ENCODE measurements at places on chromosomes 6 and 20. TPM values are rescaled to one million over a fixed set of nuclear protein-coding genes. Genes with fewer than 3 reads are reported as not detected.

The COL9A3 gene
- 3.6 TPM for total RNA-seq

The MACROD2 gene
- total RNA-seq, result 7.5 TPM

The NAPB gene
- total RNA-seq, result 12.4 TPM

The MCHR2 gene
- total RNA-seq, result not detected

The RAB44 gene
- 0.75 TPM for total RNA-seq

- DNase-seq, result no peak
These were observed 38.2 kb downstream of the ZNF341 start for GRCh38 chr20:33770005-33770404.

DNA sequence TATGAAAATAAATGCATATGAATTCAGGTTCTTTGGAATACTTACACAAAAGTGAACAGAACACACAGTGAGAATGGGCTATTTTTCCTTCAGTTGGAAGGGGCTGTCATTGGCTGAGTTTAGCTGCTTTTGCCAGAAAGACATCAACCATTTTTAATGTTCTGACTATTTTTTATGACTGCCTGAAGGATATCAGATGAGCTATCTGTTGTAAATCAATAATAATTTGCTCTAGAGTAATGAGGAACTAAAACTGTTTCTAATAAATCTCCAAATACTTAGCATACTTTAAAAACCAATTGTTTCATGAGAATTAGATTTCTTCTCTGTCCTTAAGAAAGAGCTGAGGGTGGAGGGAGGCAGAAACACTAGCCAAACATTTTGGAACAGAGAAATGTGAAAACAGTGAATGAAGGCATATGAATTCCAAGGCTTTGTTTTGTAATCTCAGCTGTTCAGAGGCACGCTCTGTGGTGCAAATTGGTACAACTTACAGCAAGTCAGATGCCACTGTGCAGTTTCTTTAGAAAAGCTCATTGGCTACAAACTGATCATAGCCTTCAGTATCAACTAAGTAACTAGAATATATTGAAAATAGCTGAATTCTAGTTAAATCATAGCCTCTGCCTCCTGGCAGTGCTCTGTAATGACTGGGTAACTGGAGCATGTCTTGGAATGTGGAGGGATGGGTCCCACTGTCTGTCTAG, 228.9 kb upstream of the JAG1 start:
- DNase-seq, result no peak

- no peak for DNase-seq
These were observed 76.6 kb upstream of the PROKR2 start for GRCh38 chr20:5393218-5393870.

DNA sequence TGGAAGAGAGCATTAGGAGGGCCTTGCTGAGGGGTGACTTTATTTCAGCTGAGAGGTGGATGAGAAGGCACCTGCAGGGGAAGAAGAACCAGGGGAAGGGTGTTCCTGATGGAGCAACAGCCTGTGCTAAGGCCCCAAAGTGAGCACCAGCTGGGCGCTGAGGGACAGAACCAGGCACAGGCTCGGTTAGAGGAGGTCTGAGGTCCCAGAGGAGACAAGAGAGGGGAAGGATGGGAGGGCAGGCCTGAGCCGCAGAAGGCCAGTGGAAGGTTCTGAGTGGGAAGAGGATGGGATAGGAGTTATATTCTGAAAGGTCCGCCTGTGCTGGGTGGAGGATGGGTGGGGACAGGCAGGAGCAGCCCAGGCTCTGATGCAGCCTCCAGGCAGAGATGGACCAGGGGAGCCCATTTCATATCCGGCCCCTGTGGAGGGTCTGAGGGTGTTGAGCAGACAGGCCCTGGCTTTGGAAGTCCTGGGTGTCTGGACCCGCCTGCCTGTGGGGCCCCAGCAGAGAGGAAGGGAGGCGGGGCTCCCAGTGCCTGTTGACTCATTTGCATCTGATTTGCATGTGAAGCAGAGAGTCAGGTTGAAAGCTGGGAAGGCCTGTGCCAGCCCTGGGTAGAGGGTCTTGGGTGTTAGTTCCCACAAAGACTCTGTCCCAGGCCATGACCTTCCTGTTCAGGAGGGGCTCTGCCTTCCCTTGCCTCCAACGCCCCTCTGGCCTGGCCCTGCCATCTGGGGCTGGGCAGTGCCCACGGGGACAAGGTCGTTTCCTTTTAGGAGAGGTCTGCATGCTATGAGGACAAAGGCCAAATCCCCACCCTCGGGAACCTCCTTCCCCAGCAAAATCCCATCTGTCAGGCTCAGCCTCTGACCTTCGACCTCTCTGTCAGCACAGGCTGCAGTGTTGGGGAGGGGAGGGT, 10.6 kb upstream of the FAM110A start:
- DNase-seq, result no peak

GRCh38 chr6:53692172-53692571, 26.6 kb upstream of the KLHL31 start:
- DNase-seq, result no peak

DNA sequence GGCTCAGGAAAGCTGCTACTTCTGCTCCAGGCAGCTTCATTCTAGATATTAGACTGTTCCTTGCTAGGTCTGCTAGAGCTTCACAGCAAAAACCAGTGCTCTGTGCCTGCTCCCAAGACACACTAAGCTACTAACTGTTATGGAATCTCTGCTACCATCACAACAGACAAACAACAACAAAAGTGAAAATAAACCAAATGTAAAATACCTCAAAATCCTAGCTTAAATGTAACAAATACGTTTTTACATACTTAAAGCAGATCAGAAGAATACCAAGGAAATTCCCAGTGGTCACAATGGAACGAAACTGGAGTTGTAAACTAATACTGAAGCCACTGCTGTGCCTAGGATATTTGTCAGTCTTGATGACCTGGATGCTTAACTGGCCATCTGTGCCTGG, 84.6 kb upstream of the EZR start:
- DNase-seq, result no peak

DNA sequence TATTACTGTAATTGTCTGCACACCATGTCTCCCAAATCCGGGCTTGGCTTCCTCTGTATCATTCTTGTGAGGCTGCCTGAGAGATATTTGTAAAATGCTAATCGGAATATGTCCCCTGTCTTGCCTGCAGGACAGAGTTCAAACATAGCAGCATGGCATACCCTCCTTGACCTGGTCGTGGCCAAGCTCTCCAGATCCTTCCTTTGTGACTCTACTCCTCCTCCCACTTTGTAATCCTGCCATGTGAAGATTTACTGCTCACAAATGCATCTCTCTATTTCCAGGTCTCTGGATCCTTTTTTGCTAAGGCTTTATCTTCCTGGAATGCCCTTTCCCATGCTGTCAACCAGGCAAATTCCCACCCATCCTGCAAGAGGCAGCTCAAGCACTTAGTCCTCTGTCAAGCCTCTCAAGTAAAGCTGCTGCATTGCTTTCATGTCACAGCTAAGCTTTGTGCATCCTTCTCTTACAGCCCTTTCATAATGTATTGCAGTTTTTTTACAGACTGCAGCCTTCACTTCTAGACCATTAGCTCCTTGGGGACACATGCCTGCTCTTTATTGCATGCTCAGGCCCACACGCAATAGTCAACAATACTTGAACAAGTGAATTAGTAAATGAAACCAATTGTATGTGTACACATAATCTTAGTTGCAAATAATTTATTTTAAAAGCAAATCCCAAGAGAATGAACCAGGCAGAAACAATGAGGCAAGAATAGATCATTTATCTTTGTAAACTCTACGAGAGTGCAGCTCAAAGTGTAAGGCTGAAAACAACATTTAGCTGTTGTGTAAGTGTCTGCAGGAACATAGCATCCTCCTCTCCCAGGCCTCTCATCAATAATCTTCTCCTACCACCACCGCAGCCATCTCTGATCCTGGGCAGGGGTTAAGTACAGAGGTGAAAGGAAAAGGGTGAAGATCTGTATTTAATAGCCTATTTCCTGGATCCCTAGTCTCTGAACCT, 45.8 kb downstream of the HIVEP2 start:
- no peak for DNase-seq

GRCh38 chr6:124432620-124433019, 529.6 kb upstream of the RNF217 start:
- no peak for DNase-seq

DNA sequence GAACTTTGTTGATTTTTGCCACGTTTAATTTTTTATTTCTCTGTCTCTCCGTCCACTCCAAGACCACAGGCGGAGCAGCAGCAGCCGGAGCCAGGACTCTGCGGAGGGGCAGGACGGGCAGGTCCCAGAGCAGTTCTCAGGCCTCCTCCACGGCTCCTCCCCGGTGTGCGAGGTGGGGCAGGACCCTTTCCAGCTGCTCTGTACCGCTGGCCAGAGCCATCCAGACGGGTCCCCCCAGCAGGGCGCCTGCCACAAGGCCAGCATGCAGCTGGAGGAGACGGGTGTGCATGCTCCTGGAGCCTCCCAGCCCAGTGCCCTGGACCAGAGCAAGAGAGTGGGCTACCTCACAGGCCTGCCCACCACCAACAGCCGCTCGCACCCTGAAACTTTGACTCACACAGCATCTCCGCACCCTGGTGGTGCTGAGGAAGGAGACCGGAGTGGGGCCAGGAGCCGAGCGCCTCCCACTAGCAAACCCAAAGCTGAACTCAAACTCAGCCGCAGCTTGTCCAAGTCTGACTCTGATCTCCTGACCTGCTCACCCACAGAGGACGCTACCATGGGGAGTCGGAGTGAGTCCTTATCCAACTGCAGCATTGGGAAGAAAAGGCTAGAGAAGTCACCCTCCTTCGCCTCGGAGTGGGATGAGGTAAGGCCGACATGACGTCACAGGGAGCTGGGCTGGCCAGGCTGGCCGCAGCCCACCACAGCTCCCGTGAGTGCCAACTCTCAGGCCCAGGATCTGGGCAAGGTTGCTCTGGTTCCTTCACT, 123.5 kb downstream of the TCP11 start:
- DNase-seq, result no peak

DNA sequence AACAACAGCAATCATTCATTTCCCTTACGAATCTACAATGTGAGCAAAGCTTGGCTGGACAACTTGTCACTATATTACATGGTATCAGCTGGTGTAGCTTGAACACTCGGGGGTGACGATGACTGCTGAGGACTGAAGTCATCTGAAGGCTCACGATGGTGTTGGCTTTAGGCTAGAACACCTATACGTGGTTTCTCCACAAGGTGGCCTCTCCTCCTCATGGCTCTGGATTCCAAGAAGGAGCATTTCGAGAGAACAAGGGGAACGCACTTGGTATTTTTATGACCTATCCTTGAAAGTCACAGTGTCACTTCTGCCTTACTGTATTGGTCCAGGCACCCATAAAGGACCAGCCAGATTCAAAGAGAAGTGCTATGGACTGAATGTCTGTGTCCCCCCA, 37.5 kb upstream of the ADGRF1 start:
- no peak for DNase-seq

GRCh38 chr6:27908017-27908416, 4.2 kb downstream of the OR2B2 start:
- DNase-seq, result no peak

DNA sequence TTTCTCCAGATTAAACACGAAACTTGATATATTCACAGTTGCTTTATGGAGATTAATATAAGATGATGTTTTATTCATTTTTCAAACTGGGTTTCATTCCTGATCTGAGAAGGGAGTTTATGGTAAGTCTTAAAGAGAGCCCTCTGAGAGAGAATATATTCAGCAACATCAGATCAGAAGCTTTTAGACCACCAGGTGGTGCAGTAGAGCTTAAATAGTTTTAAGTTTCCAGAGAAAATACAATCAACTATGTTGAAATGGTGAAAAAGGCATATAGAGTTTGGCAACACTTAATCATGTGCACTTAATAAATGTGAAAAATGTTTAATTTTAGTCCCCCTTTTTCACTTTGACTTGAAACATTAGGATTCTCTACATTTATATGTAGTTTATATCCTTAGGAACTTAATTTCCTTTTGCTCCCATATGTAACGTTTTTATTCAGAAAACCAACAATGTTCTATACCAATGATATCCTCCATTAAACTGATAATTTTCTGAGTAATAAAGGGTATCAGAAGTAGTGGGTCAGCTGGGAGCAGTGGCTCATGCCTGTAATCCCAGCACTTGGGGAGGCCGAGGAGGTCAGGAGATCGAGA, 86.4 kb upstream of the CLDN20 start:
- DNase-seq, result peak; percentile 48

DNA sequence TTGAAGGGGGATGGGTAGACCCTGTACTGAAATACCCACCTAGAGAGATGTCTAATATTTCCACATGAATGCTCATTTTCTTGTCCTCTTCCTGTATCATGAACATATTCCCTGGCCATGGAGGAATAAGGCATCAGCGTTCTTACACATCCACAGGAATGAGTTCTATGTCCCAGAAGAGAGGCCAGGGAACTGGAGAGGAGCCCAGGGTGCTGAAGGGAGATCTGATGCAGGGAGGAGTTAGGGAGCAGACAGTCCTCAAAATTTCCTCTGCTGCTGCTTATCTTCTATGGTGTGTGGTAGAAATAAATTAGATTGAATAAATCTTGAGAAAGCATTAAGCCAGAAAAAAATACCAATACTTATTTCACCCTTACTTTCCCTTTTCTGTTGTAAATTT, 295.0 kb downstream of the KCNQ5 start:
- DNase-seq, result no peak

GRCh38 chr6:3165631-3166534, 8.5 kb upstream of the TUBB2A start:
- DNase-seq, result no peak

DNA sequence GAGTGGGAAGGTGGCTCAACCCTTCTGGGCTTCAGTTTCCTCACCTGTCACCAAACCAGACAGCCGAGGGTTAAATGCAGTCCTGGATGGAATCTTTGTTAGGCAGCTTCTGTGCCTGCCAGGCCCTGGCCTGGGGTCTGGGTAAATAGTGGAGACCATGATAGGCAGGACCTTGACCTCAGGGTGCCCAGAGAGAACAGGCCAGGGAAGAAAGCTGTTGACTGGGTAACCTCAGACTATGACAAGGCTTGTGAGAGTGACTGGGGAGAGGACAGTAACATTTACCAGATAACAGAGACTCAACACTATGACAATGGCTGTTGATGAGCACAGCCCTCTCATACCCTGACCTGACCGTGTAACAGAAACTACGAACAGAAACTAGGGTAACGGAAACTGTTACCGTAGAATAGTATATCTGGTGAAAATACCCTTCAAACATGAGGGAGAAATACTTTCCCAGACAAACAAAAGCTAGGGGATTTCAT, 218.3 kb downstream of the PREX1 start:
- no peak for DNase-seq

DNA sequence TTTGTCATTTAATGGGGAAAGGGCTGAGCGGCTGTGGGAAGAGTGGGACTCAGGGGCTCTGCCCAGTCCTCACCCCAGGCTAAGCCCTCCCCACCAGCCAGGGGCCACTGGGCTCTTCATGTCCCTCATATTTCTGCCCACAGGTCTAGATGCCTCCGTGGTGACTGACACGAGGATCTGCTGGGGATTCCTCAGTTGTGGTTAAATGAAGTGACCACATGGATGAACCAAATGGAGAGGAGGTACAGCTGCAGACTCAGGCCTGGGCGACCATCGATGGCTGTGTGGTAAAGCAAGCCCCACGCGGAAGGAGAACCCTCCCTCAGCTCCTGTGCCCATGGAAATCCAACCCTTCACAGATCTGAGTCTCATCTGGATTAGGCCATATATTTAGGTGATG, 29.4 kb downstream of the RAET1L start:
- DNase-seq, result no peak

- no peak for DNase-seq
These were observed 198.2 kb downstream of the GMPR start for GRCh38 chr6:16436550-16436949.
